ENCODE measurements at places on chromosomes 5 and 9.

GRCh38 chr5:171494452-171495121 is 75.1 kb downstream of the FGF18 start:
- H3K27ac ChIP-seq, result no peak overlapping the region
- H3K36me3 ChIP-seq, result no peaks in the 10 kb centered on the region
- peaks cover 45% of the 10 kb centered on the region for H3K27me3 ChIP-seq

DNA sequence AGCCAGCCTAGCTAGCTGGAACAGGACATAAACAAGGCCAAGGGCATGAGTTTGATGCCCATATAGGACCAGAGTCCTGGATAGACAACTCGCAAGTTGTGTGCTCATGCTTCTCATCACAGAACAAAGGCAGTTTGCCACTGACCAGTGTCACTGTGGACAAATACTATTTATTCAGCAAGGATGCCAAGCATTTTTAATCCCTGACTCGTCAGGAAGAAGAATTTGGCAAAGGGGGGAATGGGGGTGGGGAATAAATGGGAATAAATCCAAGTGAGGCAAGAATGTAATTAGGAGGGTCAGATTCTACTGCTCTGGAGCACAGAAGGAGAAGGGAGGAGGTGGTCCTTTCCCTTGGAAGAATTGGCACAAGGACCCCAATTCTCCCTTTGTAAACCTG is 46.8 kb upstream of the ANKRD55 start:
- H3K27ac ChIP-seq, result no peak overlapping the region
- H3K27me3 ChIP-seq, result no peaks in the 10 kb centered on the region
- no peaks in the 10 kb centered on the region for H3K4me1 ChIP-seq
- no peak overlapping the region for H3K4me3 ChIP-seq
- DNase-seq, result no peak
- H3K36me3 ChIP-seq, result no peaks in the 10 kb centered on the region

DNA sequence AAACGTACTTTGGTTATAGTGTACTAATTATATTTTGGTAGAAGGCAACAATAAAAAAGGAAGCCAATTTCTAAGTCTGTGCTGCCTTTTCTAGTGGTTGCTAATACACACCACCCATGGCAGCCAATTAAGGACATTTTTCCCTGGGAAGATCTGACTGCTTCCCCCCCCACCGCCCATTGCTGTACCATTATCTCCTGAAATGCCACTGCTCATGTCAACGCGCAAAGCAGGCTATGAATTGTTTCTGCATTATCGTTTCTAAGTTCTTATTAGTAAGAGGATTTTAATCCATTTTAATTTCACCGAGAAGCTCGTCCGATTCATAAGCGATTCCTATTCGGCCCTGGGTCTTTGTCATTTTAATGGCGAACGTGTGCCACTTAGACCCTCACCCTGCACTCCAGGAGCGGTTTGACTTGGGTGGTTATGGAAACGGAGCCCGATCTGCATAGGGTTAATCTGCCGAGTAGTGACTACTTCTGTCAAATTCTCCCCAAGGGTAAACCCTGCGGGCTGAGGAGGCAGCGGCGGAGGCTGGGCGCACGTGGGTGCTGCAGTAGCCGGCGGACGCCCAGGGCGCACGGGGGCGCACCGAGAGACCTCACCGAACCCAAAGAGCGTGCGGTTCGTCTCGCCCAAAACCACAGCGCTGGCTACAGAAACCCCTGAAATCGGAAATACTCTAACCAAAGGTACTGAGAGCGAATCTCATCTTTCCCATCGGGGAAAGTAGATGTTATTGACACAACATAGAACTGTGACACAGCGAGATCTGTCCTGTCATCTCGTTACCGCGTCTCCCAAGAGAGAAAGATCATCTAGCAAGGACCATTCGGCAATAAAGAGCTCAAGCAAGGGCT is 55.8 kb upstream of the SHC3 start:
- H3K4me3 ChIP-seq, result no peak overlapping the region
- H3K27ac ChIP-seq, result no peak overlapping the region
- peaks cover 9% of the 10 kb centered on the region for H3K4me1 ChIP-seq
- H3K36me3 ChIP-seq, result no peaks in the 10 kb centered on the region
- H3K27me3 ChIP-seq, result peaks cover 47% of the 10 kb centered on the region
- DNase-seq, result no peak

- H3K36me3 ChIP-seq, result peaks cover 2% of the 10 kb centered on the region
- no peak for DNase-seq
- no peaks in the 10 kb centered on the region for H3K4me1 ChIP-seq
- no peak overlapping the region for H3K4me3 ChIP-seq
- no peak overlapping the region for H3K27ac ChIP-seq
These were observed 229.8 kb downstream of the NTRK2 start for GRCh38 chr9:84899326-84899725.

- no peak overlapping the region for H3K27ac ChIP-seq
- no peaks in the 10 kb centered on the region for H3K36me3 ChIP-seq
- no peak for DNase-seq
These were observed 184.2 kb upstream of the TBCA start for GRCh38 chr5:77960305-77960704.

- peaks cover under 1% of the 10 kb centered on the region for H3K4me1 ChIP-seq
- H3K36me3 ChIP-seq, result no peaks in the 10 kb centered on the region
- no peak for DNase-seq
- no peak overlapping the region for H3K4me3 ChIP-seq
- no peak overlapping the region for H3K27ac ChIP-seq
These were observed 667.2 kb upstream of the ZNF608 start for GRCh38 chr5:125413496-125414274.

DNA sequence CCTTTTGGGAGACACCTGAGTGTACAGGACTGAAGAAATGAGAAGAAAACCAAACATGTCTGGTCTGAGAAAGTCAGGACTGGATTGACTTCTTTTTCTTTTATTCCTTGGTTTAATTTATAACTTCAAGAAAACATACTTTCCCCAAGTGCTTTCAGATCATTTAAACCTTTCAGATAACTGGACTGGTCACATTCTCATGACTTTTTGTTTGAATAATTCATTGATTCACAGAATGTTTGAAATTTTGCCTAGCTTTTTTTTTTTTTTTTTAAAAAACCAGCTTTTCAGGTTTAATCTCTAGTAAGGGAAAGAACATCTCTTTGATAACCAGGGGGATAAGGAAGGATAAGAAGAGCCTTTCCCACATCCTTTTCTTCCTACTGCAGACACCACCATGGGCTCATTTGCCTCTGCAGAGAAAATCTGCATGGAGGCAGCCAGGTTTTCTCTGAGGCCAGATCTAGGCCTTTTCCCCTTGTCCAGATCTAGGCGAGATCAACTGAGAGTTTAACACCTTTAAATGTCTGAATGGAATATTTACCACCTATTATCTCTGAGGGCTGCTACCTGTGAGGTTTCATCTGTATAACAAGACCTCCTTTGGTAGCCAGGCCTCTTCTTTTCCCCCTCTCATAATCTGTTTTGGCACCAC is 45.0 kb upstream of the SLC28A3 start:
- H3K4me1 ChIP-seq, result no peaks in the 10 kb centered on the region
- no peak for DNase-seq
- peaks cover 26% of the 10 kb centered on the region for H3K27me3 ChIP-seq

- peaks cover 37% of the 10 kb centered on the region for H3K36me3 ChIP-seq
- H3K27me3 ChIP-seq, result no peaks in the 10 kb centered on the region
- no peak for DNase-seq
- H3K4me3 ChIP-seq, result no peak overlapping the region
- H3K4me1 ChIP-seq, result peaks cover 5% of the 10 kb centered on the region
These were observed 21.0 kb downstream of the SKIC3 start for GRCh38 chr5:95533761-95534160.

- no peak for DNase-seq
- H3K36me3 ChIP-seq, result no peaks in the 10 kb centered on the region
- no peak overlapping the region for H3K4me3 ChIP-seq
- no peaks in the 10 kb centered on the region for H3K4me1 ChIP-seq
These were observed 34.5 kb downstream of the SLC1A3 start for GRCh38 chr5:36640949-36641348.

DNA sequence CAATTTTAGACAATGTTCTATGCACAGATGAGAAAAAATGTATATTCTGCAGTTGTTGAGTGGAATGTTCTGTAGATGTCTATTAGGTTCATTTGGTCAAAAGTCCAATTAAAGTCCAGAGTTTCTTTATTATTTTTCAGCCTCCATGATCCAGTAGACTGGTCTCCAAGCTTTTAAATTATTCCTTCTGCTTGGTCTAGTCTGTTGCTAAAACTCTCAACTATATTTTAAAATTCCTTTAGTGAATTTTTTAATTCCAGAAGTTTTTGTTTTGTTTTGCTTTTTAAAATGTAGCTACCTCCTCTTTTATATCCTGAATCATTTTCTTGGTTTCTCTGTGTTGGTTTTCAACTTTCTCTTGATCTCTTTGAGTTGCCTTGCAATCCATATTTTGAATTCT is 24.6 kb downstream of the SELENOP start:
- peaks cover 6% of the 10 kb centered on the region for H3K27me3 ChIP-seq

DNA sequence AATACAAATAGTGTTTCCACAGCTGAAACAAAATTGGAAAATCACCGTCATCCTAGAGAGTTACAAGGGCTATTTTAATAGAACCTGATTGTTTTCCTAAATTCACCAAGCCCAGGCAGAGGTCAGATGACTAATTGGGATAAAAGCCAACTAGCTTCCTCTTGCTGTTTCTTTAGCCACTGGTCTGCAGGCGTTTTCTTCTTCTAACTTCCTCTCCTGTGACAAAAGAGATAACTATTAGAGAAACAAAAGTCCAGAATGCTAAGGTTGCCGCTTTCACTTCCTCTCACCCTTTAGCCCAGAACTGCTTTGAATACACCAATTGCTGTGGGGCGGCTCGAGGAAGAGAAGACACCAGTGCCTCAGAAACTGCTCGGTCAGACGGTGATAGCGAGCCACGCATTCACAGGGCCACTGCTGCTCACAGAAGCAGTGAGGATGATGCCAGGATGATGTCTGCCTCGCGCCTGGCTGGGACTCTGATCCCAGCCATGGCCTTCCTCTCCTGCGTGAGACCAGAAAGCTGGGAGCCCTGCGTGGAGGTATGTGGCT is at the start of gene TLR4:
Gene TLR4, plus strand, starts transcription at position 380 of the 552 bp plus-strand sequence. Its CDS starts 70 bp downstream, at position 450.
- no peaks in the 10 kb centered on the region for H3K4me1 ChIP-seq
- no peaks in the 10 kb centered on the region for H3K36me3 ChIP-seq
- H3K4me3 ChIP-seq, result no peak within 1 kb of the TSS
- no peak for DNase-seq
- no peak within 1 kb of the TSS for H3K27ac ChIP-seq
- peaks cover 7% of the 10 kb centered on the region for H3K27me3 ChIP-seq

GRCh38 chr5:141914199-141914743 is 9.4 kb upstream of the DELE1 start:
- H3K36me3 ChIP-seq, result no peaks in the 10 kb centered on the region
- peak; percentile 5 for DNase-seq
- H3K27ac ChIP-seq, result no peak overlapping the region
- peaks cover 51% of the 10 kb centered on the region for H3K27me3 ChIP-seq
- H3K4me1 ChIP-seq, result no peaks in the 10 kb centered on the region

DNA sequence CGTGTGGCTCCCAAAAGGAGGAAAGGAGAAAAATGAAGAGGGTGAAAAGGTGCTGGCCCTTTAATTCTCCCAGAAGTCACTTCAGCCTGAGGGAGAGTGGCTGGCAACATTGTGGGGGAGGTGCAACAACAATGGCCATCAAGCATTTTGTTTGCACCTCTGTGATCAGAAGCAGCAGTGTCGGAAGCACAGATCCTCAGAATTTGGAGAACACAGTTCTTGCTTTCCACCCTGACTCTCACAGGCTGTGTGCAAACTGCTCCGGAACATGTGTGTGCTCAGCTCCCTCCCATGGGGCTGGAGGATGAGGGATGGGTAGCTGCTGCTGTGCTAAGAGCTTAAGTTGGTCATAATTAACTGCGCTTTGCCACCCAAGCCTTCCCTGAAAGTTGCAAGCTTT is 127.1 kb downstream of the DPYSL3 start:
- DNase-seq, result no peak

- H3K4me3 ChIP-seq, result no peak overlapping the region
- H3K27ac ChIP-seq, result peak overlapping the region; percentile 27
- DNase-seq, result no peak
- H3K27me3 ChIP-seq, result no peaks in the 10 kb centered on the region
- peaks cover 10% of the 10 kb centered on the region for H3K36me3 ChIP-seq
- no peaks in the 10 kb centered on the region for H3K4me1 ChIP-seq
These were observed 99.5 kb downstream of the TLE1 start for GRCh38 chr9:81589819-81590218.

- no peak overlapping the region for H3K4me3 ChIP-seq
- peaks cover 18% of the 10 kb centered on the region for H3K27me3 ChIP-seq
- H3K27ac ChIP-seq, result no peak overlapping the region
These were observed 292.4 kb downstream of the MAST4 start for GRCh38 chr5:66888613-66889012.

DNA sequence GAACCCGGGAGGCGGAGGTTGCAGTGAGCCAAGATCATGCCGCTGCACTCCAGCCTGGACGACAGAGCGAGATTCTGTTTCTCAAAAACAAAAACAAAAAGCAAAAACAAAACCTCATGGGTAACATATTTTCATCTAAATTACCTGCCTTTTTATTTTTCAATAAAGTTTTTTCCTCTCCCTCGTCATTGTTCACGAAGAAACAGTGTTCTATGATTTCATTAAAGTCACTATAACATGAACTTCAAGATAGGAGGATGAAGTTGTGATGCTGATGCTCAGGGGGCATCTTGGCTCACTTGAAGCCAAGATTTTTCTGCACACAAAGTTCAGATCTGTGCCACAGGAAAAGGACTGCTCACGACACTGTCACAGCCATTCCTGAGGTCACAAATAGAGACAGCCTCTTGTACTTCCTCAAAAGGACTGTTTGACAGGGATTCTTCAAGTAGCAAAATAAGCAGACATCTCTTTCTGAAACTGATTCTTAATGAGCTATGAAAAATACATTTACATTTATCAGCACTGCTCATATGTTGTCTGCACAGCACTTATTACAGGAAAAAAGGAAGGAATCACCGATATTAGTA is 16.1 kb downstream of the NIPSNAP3B start:
- no peaks in the 10 kb centered on the region for H3K36me3 ChIP-seq
- no peak overlapping the region for H3K27ac ChIP-seq
- H3K27me3 ChIP-seq, result no peaks in the 10 kb centered on the region
- DNase-seq, result no peak

DNA sequence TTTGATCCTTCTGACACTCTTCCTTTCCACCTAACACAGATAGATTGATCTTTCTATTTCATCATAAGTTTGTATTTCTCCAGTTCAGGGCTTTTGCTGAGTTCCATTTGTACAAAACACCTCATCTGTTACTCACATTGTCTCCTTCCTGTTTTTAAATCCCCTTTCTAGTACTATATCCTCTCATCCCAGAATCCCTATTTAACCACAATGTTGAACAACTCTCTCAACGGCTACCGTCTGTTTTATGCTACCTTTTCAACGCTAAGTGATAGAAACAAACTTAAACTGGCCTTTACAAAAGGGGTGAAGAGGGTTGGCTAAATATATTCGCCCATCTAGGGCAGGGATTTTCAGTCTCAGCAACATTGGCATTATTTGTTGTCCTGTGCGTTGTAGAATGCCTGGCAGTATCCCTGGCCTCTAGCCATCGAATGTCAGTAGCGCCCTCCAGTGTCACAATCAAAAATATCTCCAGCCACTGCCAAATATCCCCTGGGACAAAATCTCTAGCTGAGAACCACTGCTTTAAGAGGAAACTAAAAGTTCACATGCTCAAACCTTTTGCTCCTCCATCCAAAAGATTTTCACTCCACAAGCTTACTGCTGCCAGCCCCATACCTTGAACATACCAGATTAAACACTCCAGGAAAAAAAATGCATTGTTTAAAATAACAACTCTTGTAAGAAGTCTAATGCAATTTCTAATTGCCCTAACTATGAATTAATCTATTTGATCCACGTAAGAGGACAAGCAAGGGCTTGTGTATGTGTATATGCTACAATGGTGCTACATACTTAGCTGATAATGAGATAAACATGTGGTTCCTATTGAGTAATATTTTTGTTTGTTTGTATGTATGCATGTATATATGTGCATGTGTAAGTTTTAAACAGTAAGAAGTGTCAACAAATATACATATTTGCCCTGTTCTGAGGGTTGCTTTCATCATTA is 344.0 kb downstream of the PTPRD start:
- peaks cover 2% of the 10 kb centered on the region for H3K36me3 ChIP-seq
- H3K4me3 ChIP-seq, result no peak overlapping the region
- H3K4me1 ChIP-seq, result no peaks in the 10 kb centered on the region
- H3K27ac ChIP-seq, result no peak overlapping the region
- no peaks in the 10 kb centered on the region for H3K27me3 ChIP-seq
- no peak for DNase-seq

Data from effector memory CD8-positive, alpha-beta T cell (primary cell).